Fibroblast of the aortic adventitia (primary cell): ENCODE measurements at places on chromosomes 2 and 18.
A peak's percentile ranks its signal among the peaks of the same experiment; 100 is the strongest.

DNA sequence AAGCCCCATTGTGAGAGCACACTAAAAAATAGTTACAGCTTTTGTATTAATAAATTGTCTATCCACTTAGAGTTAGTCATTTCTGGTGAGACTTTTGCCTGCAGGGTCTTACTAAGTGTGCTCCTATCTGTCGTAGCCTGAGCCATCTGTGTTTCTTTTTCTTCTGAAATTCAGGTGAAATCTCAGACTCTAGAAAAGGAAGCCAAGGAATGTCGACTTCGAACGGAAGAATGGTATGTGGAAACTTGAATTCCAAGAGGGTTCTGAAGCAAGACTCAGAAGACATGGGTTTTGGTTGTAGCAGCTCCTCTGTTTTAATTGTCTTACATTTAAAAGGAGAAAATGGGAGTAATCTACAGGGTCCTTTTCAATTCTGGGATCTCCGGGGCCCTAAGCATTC, 70.0 kb upstream of the STON1 start:
- no peak for DNase-seq

- no peak for DNase-seq
Measured at GRCh38 chr2:236643480-236643879, 73.9 kb downstream of the ACKR3 start.

DNA sequence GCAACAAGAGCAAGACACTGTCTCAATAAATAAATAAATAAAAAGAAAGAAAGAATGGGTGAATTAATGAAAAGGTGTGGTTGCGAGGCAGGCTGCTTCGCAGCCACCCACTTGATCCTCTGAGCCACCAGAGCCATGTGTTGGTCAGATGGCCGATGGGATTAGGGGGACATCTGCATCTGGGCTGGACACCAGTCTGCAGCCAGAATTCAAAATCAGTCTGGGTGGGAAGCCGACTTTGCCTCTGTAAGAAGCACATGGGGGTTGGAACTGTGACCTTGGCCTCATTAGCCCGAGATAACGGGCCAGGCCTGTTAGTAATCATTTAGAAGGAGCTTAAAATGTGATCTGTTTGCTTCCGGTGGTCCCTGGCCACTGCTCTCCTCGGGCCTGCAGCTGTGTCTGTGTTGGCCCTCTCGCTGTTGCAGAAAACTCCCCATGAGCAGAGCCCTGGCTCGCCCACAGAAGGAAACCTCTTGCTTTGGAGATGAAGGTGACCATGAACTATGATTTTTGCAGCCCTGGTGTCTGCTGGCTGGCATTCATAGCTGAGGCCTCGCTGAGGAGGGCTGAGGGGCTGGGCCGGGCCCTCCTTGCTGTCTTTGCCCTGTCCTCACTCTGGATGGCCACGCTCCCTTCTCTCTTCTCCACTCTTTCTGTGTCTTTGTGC, 94.4 kb downstream of the DYSF start:
- DNase-seq = no peak

DNA sequence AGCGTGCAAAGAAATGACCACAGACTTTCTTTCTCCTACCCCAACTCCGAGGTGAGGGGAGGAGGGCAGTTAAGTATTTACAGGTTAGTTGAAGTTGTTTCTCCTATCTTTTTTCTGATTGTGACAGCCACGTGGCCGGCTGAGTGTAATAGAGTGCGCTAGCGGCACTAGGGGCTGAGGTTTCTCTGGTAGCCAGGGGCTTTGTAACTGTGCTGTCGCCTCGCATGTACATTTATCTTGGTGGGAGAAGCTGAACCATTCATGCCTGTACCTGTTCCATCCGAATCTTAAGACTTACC, 214.1 kb upstream of the STON1 start:
- DNase-seq = peak; percentile 7

DNA sequence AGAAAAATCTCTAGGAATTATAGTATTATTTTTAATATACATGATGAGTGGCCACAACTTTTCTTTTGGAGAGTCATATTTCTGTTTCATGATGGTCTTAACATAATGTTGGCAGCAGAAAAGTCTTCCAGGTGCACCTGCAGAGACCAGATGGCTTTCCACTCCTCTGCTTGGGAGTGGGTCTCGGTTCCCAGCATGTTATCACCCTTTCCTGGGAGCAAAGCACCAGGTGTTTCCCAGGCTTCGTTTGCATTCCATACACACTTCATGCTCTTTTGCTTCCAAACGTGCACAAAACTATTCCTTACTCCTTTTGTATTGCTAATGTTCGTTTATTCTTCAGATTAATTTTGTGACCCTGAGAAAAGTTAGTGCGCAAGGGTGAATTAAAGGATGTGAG, 305.2 kb downstream of the CDH2 start:
- DNase-seq = no peak

GRCh38 chr2:224952936-224953657, 89.2 kb downstream of the DOCK10 start:
- no peak for DNase-seq

DNA sequence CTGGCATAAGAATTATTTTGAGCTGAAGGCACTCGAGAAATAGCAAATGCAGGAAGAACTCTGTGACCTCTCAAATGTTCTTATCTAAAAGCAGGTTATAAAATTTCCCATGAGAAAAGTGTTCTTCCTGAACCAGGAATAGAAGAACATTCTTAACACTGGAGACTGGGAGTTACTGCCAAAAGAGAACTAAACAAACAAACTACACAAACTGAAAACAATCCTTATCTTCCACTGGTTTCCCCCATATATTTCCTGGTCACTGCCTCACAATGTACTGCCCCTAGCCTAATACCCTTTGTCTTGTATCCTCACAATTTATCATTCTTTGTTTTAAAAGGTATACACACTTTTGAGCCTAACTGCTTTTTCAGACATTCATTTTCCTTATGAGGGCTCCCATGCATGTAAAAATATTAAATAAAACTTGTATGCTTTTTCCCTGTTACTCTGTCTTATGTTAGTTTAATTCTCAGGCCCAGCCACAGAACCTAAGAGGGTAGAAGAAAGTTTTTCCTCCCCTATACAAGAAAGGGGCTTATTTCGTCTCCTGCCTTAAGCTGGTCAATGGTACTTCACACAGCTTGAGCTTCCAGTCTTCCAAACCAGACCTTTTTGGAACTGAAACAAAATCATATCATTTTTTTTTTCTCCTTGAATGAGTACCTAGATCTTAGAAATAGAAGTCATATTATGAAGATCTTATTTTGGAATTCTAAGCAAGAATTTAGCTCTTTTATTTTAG, 110.6 kb downstream of the MSTN start:
- no peak for DNase-seq

- DNase-seq = no peak
Measured at GRCh38 chr18:68909579-68909978, 111.7 kb downstream of the CCDC102B start.

DNA sequence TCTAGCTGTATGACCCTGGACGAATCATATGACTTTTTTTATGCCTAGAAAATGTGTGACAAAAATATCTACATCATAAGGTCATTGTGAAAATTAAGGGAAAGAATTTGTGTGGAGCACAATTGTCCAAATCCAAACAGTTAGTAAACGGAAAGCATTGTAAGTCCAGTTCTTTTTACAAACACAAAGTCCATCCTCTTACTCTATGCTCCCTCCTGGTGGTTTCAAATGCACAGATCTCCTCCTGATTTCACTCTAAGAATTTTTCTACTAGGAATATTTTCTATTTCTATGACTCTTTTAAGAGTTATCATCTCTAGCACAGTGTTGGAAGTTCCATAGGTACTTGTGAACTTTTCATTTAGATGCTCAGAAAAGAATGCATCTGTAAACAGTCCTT, 125.2 kb upstream of the ARL5A start:
- DNase-seq = no peak

DNA sequence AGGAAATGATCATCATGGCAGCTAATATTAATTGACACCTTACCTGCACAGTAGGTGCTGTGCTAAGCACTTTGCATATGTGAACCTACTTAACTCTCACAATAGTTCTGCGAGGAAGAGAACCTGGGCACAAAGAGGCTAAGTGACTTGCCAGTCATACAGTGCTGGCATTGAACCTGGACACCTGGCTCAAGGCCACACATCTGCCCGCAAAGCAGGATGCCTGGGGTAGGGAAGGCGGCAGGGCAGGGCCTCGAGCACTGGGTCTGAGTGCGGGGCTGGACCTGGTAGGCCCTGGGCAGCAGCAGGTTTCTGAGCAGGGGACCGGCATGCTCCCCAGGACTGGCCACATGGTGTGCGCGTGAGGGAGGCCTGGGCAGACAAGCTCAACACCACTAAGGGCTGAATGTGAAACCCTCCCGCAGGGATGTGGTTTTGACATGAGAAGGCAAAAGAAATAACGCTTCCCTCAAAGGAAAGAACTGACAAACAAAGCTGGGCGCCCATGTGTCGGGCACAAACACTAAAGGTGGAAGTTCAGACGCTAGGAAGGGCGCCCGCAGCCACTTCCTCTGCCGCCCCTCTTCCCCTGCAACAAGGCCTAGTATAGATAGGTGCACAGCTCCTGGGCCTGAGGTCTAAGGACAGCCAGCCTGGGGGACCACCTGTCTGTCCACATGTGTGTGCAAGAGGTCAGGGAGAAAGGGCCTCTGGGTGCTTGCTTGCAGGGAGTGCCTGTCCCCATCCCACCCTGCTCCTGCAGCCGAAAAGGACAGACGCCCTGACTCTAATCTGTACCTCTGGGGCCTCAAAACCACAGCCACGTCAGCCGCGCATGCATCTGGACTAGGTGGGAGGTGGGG, 92.5 kb downstream of the ZFP36L2 start:
- no peak for DNase-seq

DNA sequence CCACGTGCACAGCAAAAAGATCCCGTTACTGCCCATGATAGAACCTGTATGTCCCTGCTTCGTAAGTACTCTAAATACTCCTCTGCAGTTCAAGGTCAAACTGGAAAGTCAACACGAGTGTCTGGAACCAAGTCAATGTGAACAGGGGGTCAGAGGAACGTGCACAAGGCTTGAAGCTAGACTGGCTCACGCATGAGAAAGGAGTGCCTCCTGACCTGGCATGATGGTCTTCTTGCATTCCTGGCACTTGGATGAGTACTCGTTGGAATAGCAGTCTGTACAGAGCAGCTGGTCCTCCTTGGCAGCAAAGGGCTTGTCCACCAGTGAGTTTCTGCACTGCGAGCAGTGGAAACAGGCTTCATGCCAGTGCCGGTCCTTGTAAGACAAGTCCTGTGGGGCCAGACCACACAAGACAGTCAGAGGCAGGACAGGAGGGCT, 25.5 kb downstream of the FHL2 start:
- peak; percentile 86 for DNase-seq

GRCh38 chr18:77645170-77645872, 395.7 kb downstream of the GALR1 start:
- no peak for DNase-seq

DNA sequence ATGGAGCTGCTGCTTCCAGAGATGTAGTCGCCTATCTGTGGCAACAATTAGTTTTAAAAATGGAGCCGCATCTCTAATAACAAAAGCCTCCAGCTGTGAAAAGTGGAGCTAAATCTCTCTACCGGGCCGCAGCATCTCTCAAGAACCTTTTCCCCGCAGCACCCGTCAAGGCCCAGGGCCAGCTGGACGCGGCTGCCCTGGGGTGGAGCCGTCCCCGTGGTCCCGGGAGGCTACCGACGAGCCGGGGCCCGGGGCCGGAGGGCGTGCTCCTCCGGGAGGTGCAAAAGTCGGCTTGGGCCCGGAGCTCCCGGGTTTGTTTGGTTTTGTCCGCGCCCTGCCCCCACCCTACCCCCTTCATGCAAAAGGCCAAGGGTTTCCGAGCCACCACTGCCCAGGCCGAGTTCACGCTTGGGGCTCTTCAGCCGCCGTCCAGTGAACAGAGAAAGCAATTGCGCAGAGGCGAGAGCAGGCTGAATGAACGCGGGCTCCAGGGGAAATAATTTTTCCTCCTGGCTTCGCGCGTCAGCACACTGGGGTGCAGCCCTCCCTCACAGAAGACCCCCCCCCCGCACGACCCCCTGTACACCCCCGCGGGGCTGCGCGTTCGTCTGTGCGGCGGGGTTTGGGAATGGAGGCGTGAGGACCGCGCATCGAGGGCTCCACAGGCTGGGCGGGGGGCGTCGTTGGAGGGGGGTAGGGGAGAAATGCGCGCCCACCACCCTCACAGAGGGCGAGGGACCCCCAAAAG, 557 bp upstream of the GREB1L start:
- DNase-seq = no peak

DNA sequence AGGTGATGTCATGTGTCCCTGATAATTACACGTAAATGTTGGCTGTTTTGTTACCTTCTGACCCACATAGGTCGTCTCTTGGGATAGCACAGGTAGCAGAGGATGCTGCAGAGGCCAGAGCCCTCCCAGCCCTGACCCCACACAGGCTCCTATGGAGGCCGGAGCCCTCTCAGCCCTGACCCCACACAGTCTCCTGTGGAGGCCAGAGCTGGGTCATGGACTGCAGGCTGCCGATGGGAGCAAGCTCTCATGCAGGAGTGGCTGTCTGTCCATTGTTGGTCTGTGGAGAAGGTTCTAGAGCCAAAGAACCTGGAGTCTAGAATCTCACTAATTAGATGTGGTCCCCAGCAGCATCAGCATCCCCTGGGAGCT, 155.5 kb downstream of the LDLRAD4 start:
- no peak for DNase-seq

DNA sequence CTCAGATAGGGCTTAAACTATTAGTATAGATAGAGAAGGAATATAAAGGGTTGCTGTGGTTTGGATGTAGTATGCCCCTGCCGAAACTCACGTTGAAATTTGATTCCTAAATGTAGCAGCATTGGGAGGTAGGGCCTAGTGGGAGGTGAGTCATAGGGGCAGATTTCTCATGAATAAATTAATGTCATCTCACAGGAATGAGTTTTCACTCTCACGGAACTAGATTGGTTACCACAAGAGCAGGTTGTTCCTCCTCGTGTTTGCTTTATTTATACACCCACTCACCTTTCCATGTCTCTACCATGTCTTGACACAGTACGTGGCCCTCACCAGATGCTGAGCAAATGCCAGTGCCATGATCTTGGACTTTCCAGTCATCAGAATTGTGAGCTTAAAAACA, 218.2 kb downstream of the RBM43 start:
- DNase-seq = peak; percentile 61

DNA sequence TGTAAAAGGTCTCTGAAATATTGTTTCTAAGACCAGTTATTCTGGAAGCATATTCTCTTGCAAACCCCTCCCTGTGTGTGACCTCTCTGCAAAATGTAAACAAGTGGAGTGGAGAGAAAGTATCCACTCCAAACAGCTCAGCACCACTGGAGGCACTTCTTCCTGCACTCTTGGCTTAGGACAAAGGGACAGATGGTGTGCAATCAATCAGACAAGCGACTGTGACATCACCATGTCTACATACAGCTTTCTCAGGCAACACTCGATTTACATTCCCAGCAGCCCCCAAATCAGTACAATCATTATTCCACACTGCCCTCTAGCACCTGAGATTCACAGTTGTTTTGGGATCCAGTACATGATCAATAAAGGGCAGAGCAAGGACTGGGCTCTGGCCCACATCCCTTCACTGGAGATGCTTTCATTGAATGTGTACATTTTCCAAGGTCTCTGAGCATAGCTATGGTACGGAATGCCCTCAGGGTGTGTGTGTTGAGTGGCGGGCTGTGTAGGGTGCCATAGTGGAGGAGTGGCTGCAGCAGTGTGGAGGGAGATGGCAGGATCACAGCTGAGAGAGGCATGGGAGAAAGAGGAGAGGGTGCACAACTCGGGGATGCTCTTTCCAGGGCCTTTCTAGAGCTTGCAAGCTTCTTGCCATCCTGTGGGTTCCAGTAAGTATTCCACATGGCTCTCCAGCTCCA, 311.8 kb upstream of the ST6GAL2 start:
- DNase-seq = no peak
